ENCODE measurements at places on chromosomes 6 and 20.

DNA sequence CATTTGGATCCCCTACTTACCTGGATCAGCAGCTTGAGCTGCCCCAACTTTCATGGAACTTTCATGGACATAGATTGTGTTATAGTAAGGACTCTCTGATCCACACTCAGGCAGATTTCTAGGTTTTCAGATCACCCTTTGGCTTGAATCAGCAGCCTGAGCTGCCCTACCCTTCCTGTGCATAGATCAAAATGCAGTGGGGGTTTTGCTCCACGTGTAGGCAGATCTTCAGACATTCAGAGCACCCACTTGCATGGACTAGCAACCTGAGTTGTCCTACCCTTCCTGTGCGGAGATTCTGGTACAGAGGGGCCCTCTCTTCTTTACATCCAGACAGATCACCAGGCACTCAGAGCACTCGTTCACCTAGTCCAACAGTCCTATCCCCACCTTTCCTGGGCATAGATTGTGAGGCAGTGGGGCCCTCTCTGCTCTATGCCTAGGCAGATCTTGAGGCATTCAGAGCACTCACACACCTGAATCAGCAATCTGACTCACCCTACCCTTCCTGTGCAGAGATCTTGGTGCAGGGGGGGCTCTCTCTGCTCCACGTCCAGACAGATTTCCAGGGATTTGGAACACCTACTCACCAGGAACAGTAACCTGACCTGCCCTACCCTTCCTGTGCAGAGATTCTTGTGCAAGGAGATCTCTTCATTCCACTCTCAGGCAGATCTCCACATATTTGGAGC lies 705.2 kb upstream of the NRSN1 start:
- DNase-seq, result no peak

DNA sequence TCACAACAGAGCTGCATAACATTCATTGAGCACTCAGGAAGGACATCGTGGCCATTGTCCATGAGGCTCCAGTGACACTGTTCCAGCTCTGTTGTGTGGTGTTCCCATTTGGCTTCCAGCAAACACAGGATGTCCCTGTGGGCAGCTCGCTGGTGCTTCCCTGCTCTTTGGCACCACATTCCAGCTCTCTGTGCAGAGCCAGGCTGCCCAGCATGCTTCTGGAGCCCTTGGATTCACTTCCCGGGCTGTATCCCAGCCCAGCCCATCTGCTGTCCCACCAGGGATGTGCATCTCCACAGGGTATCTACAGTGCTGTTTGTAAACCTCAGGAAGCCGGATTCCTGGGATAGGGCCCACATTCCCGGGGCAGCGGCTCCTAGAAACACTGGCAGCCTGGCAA lies 57.2 kb downstream of the CTCFL start:
- DNase-seq, result peak; percentile 50

DNA sequence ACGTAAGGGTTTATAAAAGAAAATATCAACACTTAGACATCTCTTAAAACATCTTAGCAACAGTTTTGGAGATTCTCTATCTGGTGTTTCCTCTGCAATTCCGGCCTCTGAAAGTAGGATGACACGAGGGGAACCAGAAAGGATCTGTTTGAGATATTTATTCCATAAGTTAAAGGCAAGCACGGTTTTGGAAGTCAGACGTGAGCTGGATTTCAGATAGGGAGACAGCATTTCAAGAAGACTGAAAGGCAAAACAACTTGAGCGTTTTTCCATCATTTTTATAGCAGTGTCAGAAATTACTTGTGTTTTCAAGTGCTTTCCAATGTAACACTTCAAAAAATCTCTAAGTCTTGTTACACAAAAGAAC lies 52.9 kb upstream of the BTN3A2 start:
- no peak for DNase-seq

- DNase-seq, result no peak
Measured at GRCh38 chr20:25251558-25251957, 3.7 kb downstream of the PYGB start.

DNA sequence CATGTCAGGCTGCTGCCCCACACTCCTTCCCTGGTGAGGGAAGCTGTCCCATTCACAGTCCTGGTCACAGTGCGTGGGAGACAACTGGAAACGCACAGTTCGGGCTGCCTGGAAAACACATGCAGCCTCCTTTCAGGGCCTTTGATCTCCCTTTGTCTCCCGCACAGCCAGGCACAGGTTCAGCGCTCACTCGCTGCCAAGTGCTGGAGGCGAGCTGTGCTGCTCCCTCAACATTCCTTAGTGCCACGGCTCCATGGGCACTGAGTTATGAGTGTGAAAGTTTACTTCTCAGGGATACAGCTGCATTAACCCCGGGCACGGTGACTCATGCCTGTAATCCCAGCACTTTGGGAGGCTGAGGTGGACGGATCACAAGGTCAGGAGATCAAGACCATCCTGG lies 9.1 kb downstream of the YTHDF1 start:
- DNase-seq, result no peak

GRCh38 chr20:48215536-48215935 lies 430.3 kb upstream of the SULF2 start:
- no peak for DNase-seq

- DNase-seq, result no peak
Measured at GRCh38 chr6:31831350-31832215, 4.0 kb downstream of the HSPA1B start.

DNA sequence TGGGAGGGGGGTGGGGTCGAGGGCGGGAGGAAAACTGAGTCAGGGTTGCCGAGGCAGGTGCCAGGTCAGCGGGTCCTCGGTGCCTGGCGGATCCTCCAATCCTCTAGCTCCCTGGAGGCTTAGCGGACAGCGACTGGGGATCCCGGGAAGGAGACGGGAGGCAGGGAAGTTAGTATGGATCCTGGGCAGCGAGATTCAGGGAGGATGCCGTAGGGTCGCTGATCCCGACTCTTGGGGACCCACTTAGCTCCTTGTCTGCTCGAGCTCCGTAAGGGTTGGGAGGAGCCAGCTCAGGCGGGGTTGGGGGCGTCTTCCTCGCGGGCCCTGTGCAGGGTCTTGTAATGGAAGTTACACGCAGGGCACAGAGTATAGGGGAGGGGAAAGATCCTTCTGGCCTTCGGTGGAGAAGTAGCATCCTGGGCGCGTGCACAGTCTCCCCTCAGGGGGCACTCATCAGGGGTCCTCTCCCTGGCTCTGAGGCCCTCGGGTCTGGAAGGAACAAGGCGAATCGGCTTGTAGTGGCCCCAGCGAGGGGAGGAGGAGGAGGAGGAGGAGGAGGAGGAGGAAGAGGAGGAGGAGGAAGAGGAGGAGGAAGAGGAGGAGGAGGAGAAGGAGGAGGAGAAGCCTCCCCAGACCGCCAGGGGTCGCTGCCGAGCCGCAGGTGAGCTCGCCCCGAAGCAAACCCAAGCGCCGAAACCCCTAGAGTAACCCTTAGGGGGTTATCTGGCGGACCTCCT lies 6.4 kb upstream of the SLC12A5 start:
- DNase-seq, result no peak

DNA sequence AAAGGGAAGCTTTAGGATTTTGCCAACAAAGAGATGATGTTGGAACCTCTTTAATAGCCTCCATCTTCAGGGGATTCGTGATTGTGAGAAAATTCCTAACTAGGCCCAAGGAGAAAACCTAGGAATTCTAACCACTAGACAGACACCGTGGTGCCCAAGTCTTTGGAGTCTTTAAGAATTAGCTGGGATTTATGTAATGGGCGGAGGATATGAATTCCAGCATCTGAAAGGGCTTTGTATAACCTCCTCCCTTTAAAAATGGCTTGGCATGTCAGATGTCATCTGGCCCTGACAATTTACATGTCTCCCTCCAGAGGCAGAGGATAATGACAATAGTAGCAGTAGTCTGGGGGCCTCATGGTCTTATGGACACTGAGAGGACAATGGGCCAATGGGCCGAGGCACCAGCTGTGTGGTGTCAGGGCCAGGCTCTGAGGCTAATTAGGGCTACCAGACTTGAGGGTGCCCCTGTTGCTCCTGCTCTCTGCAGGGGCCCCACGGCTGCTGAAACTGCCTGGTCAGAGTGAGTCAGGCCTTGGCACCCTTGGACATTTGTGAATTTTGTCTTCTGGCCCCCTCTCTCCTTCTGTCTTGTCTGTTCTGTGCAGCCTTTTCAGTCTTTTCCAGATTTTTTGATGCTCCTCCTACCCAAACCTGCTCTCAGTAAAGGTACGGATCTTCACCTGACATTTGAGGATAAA lies 113.9 kb downstream of the EDN1 start:
- no peak for DNase-seq

DNA sequence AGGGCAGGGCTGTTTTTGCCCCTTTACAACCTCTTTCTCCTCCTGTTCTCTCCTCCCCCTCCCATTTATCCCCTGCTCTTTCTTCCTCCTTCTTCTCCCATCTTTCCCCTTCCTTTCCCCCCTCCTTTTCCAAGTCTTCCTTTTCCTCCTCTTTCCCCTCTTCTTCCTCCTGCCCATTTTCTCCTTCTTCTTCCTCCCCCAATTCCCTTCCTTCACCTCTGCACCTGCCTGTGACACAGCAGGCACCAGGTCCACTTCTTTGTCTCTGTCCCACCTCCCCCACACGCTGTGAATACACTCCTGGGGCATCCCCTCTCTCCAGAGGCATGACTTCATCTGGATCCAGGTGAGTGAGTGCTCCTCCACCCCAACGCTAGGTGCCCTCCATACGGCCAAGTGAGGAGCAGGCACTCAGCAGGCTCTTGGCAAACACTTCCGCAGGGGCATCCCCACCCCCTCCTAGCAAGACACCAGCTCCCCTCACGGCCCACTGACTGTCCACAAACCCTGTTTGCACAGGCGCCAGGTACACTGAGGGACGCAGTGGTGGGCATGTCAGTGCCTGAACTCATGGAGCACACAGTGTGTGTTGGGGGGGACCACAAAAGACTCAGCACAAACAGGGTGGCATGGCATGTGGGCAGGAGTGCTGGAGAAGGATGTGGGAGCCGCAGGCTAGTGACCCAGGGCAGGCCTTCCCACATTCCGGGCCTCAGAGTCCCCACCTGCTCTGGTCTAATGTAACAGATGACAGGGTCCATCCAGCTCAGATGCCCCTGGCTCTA lies 10.7 kb upstream of the TLDC2 start:
- DNase-seq, result no peak

- no peak for DNase-seq
Measured at GRCh38 chr20:63379296-63379695, 18.1 kb upstream of the CHRNA4 start.

GRCh38 chr20:44135417-44136204 lies 51.4 kb downstream of the JPH2 start:
- DNase-seq, result no peak

- no peak for DNase-seq
Measured at GRCh38 chr6:54493138-54493537, 184.9 kb downstream of the TINAG start.

- no peak for DNase-seq
Measured at GRCh38 chr6:162063666-162064065, 663.9 kb downstream of the PRKN start.

DNA sequence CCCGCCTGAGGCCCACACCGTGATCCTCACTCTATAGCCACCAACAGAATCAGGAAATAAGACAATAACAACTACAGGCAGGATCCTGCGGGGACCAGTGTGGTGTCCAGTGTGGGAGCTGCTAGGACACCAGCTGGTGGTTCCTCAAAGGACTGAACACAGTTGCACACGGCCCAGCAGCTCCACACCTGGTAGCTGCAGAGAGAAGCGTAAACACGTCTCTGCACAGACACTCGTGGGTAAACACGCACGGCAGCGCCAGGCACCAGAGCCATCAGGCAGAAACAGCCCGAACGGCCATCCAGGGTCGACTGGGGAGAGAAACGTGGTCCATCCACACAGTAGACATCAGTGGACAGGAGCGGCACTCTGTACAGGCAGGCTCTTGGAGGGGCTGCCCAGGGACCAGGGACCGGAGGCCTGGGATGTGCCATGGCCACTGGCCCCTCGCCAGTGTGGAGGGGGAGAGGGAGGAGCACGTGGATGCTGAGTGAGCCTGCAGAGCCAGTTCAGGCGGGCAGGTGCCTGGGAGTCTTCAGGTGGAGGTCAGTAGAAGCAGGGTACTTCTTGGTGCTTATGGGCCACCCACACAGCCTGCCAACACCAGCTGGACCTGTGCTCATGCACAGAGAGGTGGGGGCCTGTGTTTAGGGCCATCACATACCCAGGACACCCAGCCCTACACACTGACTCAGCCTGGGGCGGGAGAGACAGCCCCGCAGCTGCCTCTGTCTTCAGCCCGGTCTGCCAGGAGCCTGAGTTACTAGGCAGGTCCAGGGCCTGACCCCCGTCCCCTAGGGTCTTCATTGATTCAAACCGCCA lies 7.4 kb upstream of the LAMA5 start:
- DNase-seq, result no peak

- no peak for DNase-seq
Measured at GRCh38 chr6:143507358-143508145, 4.0 kb downstream of the FUCA2 start.

DNA sequence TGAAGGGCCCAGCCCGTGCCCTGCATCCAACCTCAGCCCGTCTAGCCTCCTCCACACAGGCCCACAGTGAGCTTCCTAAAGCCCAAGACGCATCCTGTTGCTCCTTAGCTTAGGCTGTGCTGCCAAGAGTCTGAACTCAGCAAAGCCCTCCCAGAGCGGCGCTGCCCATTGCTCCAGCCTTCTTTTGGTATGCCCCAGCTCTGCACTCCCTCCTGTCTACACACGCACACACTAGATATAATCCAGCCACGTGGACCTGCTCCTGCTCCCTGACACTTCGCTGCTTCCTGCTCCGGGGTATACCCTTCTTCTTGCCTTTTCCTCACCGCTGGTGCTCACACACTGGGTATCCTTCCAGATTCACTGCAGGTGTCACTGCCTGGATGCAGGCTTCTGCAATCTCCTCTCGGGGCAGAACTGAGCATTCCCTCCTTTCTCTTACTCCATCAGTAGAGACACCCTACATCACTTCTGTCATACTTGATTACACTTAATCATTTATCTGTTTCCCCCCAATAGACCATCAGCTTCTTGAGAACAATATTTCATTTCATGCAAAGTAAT lies 23.8 kb downstream of the GABRR2 start:
- no peak for DNase-seq
